Omental fat pad (tissue), 4 donors: ENCODE measurements at places on chromosomes 3 and 15. TPM values are rescaled to one million over a fixed set of nuclear protein-coding genes. Genes with fewer than 3 reads are reported as not detected.

TTLL13 gene
- not detected for total RNA-seq

ARHGEF26 gene
- total RNA-seq = 26.9 TPM

HCN4 gene
- total RNA-seq = not detected

TNFAIP8L3 gene
- total RNA-seq = 6.5 TPM

KLF15 gene
- 55.1 TPM for total RNA-seq

GRCh38 chr3:59418836-59419235 is 369.0 kb upstream of the CFAP20DC start:
- DNase-seq = no peak

GRCh38 chr3:47761046-47761445 is 20.6 kb downstream of the SMARCC1 start:
- DNase-seq = no peak

- no peak for DNase-seq
Observed at GRCh38 chr3:24804095-24804494, 309.4 kb upstream of the THRB start.

- DNase-seq = no peak
Observed at GRCh38 chr3:79664455-79664854, 103.3 kb downstream of the ROBO1 start.

DNA sequence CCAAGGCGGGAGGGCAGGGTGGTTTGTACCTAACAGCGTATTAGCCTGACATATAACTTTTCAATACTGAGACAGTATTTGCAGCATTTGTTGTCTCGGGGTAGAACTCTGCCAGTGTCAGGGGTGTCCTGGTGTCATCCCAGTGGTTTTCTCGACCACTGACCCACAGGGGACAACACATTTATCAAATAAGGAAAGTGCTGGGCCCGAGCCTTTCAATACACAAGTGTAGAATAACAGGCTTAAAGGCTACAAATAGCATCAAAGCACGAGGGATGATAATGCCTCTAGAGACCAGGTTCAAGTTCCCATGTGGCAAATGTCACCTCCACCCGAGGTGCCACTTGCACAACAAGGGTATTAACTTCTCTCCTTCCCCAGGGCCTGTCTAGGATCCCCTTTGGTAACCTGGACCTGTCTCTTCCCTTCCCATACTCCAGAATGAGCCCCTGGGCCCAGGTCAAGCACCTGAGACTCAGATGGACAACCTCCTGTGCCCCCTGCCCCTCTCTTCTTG is 9.5 kb upstream of the SLC6A6 start:
- DNase-seq = no peak

GRCh38 chr3:152539191-152539764 is 270.5 kb downstream of the MBNL1 start:
- no peak for DNase-seq

DNA sequence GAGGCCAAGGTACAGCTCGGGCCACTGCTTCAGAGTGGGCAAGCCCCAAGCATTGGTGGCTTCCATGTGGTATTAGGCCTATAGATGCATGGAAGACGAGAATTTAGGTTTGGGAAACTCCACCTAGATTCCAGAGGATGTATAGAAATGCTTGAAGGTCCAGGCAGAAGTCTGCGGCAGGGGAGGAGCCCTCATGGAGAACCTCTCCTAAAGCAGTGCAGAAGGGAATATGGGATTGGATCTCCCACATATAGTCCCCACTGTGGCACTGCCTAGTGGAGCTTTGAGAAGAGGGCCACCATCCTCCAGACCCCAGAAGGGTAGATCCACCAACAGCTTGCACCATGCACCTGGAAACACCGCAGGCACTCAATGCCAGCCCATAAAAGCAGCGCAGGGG is 48.1 kb upstream of the XXYLT1 start:
- no peak for DNase-seq

GRCh38 chr3:73520931-73521461 is 103.7 kb downstream of the PDZRN3 start:
- DNase-seq = no peak

DNA sequence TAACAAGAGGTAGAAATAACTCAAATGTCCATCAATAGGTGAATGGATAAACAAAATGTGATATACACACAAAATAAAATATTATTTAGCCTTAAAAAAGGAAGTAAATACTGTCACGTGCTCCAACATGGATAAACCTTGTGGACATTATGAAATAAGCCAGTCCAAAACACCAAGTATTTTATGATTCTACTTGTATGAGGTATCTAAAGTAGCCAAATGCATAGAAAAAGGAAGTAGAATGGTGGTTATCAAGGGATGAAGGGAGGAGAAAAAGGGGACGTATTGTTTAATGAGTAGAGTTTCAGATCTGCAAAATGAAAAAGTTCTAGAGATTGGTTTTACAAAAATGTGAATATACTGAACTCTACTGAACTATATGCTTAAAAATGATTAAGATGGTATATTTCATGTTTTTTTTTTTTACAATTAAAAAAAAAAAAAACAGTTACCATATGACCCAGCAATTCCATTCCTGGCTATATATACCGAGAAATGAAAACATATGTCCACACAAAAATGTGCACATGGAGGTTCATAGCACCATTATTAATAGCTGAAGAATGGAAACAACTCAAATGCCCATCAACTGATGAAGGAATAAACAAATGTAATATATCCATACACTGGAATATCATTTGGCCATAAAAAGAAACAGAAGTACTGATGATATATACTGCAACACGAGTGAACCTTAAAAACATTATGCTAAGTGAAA is 29.1 kb upstream of the MAP6D1 start:
- no peak for DNase-seq

GRCh38 chr15:85973584-85974347 is 105.9 kb upstream of the AGBL1 start:
- DNase-seq = no peak
